ENCODE measurements at places on chromosomes 3 and 15.

- no peak for DNase-seq
Observed at GRCh38 chr3:103787164-103787871, 1352.5 kb downstream of the ZPLD1 start.

DNA sequence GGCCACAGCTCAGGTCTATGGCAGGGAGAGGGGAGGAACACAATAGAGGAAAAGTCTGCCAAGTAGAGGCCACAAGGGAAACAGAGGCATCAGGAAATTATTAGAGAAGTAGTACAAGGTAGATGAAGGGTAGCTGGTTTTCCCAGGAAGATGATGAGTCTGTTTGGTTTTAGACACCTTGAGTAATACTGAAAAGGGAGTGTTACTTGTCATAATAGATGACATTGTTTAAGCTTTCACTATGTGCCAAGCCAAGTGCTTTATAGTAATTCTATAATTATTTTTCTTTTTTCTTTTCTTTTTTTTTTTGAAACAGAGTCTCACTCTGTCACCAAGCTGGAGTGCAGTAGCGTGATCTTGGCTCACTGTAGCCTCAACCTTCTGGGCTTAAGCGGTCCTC, 13.7 kb downstream of the PXK start:
- peak; percentile 49 for DNase-seq

DNA sequence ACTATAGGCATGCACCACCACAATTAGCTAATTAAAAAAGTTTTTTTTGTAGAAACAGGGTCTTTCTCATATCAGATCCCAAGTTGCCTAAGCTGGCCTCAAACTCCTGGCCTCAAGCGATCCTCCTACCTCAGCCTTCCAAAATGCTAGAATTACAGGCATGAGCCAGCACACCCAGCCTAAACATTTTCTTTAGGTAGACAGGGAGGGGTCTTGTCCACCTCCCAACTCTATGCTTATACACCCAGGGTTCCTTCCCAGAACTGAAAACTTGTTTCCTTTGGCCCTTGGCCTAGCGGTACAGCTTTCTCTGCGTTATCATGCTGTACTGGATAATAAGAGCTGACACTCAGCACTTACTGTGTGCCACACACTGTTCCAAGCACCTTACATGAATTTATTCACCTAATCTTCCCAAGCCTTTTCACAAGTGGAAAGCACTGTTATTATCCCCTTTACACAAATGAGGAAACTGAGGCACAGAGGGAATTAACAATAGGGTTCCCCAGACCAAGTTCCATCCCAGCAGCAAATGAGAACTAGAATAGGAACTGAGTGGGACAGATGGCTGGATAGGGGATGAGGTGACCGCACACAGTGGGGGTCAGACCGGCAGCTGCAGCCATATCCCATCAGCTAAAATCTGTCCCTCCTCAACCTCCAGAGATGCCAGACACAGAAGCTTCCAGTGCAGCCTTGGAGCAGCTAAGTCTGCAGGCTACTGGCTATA, 150.8 kb downstream of the MEGF11 start:
- DNase-seq: no peak

DNA sequence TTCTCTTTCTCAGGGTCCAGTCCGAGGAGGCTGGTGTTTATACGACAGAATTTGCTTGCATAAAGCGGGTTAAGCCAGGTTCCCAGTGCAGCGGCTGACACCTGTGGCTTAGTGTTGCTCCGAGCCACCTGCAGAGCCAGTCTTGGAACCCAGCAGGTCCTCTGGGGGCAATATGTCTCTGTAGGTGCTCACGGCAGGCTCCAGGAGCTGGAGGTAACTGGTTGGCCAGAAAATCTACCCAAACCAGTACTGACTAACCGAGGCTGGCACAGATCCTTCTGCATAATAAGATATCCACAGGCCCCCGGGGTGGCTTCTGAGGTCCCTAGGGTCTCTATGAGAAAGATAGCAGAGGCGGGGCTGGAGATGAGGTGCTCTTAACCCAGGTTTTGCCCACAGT, 3.2 kb downstream of the MGLL start:
- DNase-seq: no peak

GRCh38 chr3:185484296-185484695, 14.5 kb downstream of the TMEM41A start:
- no peak for DNase-seq

- DNase-seq: no peak
Observed at GRCh38 chr15:78434134-78434533, 3.9 kb upstream of the IREB2 start.

Measured in activated CD4-positive, alpha-beta T cell treated with anti-CD3 and anti-CD28 coated beads, Interleukin-2, Interleukin-6, amounts not matched to agents 100 ng/mL and 50 ng/mL, durations not matched to agents 16 hours and 8 hours (primary cell).